CD8-positive, alpha-beta memory T cell (primary cell): ENCODE measurements at places on chromosomes 4 and X.

DNA sequence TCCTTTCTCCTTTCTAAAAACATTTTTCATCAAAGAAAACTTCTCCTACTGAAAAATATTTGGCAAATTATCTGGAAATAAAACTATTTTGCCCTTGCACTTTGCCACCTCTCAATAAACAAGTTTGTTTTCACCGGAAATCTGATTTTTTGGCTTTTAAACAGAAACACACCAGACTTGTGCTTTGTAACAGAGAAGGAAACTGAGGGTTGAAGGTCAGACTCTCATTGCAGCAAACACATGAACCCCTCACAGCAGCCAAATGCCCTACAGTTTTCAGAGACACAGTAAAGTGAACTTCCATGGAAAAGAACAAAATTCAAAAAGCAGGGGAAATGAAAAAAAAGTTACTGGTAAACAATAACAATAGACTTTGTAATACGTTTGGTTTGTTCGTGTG is 95.6 kb upstream of the WDR17 start:
- no peak for DNase-seq

DNA sequence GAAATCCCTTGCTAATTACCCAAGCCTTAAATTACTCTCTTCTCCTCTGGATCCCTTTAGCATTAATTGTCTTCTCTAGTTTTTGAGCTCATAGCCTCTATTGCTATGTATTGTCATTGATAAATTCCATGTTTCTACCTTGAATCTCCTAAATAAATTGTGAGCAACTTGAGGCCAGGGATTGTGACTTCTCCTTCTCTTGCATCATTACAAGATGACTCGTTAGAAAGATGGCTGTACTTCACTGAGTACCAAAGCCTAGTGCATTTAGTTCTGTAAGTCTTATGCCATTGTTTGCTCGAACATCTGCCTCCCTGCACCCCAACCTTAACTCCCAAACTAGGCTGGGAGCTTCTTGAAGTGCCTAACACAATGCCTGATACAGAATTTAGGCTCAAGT is 15.3 kb downstream of the VSIG4 start:
- no peak for DNase-seq

- DNase-seq = no peak
Measured at GRCh38 chr4:30801876-30802275, 81.7 kb downstream of the PCDH7 start.

GRCh38 chrX:74085642-74086236 is 218.2 kb upstream of the ZCCHC13 start:
- DNase-seq = no peak

DNA sequence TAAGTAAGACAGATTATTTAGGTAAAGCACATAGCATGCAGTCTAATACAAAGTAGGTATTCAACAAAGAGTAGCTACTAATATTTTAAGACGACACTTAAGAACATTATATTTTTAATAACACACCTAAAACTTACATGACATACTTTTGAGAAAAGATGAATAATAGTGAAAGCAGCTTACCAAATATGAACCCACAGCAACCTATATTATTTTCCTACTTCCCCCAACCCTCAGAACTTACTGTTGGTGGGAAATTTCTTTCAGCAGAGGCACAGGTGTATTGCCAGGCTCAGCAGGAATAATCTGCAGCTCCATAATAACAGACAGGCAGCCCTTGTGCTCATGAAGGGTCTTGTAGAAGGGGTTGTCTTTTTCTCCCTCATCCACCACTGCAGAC is 498.9 kb downstream of the GLUD2 start:
- no peak for DNase-seq

GRCh38 chr4:118772081-118772766 is 63.7 kb downstream of the SEC24D start:
- no peak for DNase-seq

- DNase-seq = no peak
Measured at GRCh38 chr4:154004507-154005170, 215.8 kb upstream of the SFRP2 start.

DNA sequence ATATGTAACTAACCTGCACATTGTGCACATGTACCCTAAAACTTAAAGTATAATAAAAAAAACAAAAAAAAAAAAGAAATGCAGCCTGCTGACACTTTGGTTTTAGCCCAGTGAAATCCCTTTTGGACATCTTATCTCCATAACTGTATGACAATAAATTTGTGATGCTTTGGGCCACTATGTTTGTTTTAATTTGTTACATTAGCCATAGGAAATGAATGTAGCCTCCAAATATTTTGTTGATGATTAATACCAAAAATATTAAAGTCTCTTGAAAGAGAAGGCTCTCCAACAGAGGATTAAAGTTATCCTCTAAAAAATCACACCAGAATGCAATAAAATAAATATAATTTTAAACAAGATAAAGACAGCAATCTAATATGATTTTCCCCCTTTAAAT is 852.7 kb upstream of the SLIT2 start:
- DNase-seq = no peak

DNA sequence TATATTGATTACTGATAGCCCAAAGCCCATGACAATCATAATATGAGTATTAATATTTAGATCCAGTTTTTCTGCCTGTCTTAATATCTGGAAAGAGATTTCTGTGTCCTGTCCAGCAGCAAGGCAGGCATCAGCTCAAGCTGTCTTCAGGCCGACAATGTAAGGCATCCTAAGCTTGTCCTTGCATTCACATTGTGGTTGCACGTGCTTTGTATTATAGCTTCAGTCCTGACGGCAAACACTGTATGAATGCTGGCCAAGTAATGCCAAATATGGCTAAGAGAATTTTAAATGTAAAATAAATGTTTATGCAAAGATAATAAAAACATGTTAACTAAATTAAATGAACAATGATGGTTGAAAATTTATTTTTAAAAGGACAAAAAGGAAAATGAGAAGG is 255.7 kb upstream of the RPS6KA3 start:
- DNase-seq = no peak

- no peak for DNase-seq
Measured at GRCh38 chr4:187108845-187109244, 385.2 kb upstream of the FAT1 start.

DNA sequence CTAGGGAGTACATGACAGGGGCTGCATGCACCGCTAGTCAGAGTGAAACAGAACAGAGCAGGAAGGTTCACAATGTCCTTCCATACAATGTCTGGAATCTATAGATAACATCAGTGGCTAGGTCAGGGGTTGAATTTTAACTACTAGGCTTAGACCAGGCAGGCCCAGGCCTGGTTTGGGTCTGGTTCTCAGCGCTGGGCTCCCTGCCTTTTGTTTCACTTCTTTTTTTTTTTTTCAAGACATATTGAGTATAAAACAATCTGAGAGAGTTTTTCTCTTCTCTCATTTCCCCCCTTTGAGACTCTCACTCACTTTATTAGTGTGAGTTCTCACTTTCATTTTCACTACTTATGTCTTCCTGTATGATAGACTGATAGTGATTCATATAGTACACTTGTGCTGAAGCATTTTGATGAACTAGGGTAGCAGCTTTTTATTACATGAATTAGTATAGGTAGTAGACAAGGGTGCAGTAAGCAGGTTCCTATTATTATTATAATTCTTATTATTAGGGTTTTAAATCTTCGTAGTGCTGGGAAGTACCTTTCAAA is 120.0 kb upstream of the ZDHHC15 start:
- no peak for DNase-seq

GRCh38 chrX:37652589-37653231 is 32.9 kb upstream of the XK start:
- no peak for DNase-seq

- DNase-seq = no peak
Measured at GRCh38 chrX:132742246-132742645, 216.2 kb downstream of the HS6ST2 start.

- DNase-seq = no peak
Measured at GRCh38 chrX:71160475-71160874, 15.8 kb downstream of the NLGN3 start.

DNA sequence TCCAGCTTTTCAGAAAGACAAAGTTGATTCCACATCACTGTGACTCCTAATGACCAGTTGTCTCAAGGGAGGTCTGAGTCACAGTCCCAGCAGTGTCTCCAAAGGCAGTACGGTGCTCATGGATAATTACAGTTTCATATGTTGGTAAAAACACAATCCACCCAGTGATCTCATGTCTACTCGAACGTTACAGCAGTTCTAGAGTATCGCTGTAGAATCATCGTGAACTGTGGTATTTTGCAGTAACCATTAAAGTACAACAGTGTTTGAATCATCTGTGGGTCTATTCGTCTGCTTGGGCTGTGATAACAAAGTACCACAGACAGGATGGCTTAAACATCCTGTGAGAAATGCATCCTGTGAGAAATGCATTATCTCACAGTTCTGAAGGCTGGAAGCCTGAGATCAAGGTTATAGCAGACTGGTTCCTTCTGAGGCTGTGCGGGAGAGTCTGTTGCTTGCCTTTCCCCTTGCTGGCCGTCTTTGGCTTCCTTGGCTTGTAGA is 121.1 kb upstream of the SORBS2 start:
- no peak for DNase-seq

DNA sequence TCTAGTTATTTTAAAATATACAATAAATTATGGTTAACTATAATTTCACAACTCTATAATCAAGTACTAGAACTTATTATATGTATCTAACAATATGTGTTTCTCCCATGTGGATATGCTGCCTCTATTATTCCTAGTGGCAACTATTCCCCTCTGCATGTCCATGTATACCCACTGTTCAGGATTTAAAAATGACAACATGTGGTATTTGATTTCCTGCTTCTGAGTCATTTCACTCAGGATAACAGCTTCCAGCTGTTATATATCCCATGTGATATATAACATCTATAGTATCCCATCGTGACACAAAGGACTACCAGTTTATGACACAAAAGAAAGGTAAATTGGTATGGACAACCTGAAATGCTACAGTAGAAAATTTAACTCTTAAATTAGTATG is 167.4 kb upstream of the TACR3 start:
- no peak for DNase-seq

- no peak for DNase-seq
Measured at GRCh38 chrX:69189576-69190371, 24.5 kb upstream of the PJA1 start.

DNA sequence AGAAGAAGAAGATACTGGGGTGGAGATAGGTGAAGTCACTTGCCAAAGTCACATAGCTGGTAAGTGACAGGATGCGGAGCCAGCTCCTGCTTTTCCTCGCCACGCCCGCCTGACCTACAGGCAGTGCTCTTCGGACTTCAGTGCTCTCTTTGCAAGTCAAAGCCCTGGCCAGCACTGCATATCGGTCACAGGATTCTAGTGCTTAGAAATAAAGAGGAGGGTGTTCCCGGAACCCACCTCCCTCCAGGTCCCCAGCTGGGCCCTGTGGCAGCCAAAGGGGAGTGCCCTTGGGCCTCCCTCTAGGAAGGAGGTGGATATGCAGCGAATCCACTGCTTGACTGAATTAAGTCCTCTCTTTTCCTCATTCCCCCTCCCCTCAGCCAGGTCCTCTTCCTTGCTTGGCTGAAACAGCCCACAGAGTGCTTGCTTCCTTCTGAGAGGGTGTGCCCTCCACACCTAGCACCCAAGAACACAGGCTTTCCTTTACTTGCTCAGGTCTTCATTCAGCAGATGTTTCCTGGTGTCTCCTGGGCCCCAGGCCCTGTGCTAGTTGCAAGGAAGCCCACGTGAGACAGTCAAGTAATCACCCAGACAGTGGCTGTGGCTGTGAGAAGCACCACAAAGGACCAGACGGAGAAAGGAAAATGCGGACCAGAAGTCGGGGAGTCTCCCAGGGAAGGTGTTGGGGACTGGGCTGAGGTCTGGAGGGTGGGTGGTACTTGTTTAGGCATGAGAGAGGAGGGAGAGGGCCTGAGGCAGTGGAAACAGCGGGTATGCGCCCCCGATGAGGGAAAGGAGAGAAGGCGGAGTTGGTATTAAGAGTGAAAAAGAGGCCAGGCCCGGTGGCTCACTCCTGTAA is 14.0 kb upstream of the HMGB3 start:
- DNase-seq = no peak

DNA sequence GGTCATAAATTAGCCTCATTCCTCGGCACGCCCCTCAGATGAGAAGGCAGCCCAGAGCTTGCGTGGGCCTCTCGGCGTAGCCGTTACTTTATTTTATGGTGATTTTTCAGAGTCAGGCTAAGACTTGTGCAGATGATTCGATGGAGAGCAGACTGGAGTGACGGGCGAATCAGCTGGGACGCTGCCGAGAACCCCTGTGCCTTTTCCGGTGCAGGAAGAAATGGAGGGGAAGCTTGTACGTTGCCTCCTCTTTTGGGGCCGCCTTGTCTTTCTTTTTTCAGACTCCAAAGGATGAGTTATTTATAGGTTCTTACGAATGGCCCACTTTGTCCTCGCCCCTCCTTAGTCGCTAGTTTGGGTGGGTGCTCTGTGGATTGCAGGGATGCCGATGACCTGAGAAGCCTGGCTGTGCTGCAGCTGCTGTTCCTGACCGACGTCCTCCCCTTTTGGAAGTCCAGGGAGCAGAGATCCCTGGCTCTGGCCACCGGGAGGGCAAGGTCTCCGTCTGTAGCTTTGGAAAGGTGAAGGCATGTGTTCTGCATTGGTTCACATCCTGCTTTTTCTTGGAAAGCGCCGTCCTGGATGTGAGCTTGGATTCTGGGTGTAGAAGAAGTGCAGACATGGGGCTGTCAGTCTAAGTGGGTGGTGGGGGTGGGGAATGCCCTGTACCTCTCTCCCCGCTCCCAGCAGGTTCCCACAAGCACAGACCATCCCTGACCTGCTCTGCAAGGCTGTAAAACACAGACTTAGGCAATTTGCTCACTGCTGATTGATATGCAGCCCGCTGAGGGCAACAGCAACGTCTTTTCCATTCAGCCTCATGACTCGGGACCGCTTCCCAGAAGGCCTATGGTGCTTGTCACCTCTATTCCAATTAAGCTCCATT is 9.3 kb downstream of the SORCS2 start:
- no peak for DNase-seq

GRCh38 chrX:39162322-39162735 is 361.1 kb downstream of the MID1IP1 start:
- no peak for DNase-seq

- DNase-seq = no peak
Measured at GRCh38 chr4:107665001-107665400, 55.0 kb downstream of the PAPSS1 start.

DNA sequence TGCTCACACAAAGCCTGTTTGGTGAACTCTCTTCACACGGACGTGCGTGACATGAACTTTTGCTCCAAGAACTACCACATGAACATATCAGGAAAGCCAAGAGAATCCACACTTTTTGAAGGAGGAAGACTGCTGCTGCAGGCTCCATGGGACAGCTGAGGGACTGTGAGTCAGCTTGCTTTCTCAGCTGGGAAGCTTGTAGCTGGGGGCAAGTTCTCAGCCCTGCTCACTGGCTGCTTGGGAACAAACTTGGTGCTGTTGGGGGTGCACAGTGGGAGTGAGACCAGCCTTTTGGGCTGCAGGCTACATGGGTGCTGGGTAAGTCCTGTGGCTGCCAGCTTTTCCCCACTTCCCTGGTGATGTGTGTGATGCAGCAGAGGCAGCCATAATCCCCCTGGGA is 123.9 kb downstream of the ATP8A1 start:
- DNase-seq = no peak

- DNase-seq = no peak
Measured at GRCh38 chrX:118116713-118117550, at the start of gene KLHL13. Gene KLHL13, minus strand, starts transcription at chrX:118116810. Its CDS starts 88,337 bp downstream, at chrX:118028473.
